Effector CD8-positive, alpha-beta T cell (primary cell): ENCODE measurements at places on chromosomes 12 and 14.
A peak's percentile ranks its signal among the peaks of the same experiment; 100 is the strongest.

GRCh38 chr12:46556819-46557524 is 184.4 kb upstream of the SLC38A2 start:
- no peak for DNase-seq

DNA sequence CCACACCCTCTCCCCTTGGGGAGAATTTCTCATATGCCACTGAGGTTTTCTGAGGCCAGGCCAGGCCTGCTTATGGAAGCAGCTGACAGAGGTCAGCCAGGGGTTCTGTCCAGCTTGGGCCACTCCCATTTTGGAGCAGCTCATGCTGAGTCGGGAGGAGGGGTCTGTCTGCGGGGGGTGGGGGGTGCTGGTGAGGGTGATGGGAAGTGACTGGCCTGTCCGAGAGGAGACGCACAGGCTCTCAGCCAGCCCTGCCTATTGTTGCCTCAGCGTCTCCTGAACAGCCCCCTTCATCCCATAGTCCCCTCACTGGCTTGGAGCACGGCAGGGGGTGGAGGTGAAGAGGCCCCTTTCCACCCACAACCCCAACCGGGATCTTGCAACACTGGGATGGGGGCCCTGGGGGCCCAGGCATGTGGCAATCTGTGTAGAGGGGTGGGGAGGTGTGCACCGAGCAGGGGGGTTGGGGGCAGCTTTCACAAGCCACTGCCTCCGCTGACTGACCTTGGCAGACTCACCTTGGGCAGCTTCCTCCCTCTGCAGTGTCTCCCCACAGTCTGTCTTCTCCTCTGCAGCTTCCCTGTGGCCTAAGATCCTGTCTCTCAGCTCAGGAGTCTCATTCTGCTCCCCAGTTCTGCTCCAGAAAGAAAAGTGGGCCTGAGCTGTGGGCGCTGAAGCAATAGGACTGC is 5.5 kb downstream of the CEBPE start:
- DNase-seq = no peak

- no peak for DNase-seq
Observed at GRCh38 chr14:33414041-33414440, 475.4 kb downstream of the NPAS3 start.

DNA sequence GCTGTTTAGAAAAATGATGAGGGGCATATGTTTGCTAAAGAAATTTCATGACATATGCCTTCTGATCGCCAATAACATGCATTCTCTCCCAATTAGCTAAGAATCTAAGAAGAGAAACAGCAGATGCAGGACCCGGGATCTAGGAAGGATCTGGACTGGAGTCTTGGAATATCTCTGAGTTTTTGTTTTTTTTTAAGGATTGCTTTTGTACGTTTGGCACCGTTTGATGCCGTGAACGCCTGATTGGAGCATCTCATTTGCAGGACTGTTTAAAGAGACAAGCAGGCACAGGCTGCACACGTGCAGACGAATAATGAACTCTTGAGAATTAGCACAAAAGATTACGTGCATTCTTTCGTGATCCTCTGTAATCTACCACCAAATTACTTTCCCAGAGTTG is 13.6 kb downstream of the EML1 start:
- no peak for DNase-seq

DNA sequence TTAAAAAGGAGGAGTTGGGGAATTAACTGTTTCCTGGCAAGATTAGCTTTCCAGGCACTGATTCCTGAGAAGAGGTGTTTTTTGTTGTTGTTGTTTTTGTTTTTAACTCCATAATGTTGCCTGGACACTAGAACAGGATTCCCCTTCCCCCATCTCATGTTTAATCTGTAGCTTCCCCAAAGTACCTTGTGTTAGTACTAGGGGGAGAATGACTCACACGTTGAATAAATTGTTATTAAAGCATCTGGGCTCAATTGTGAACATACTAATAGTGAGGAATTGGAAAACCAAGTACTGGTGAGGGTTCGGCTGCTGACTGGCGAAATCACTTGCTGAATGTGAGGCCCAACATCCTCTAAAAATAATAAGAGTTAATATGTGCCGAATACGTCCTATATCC is 1.3 kb upstream of the GNG2 start:
- no peak for DNase-seq

DNA sequence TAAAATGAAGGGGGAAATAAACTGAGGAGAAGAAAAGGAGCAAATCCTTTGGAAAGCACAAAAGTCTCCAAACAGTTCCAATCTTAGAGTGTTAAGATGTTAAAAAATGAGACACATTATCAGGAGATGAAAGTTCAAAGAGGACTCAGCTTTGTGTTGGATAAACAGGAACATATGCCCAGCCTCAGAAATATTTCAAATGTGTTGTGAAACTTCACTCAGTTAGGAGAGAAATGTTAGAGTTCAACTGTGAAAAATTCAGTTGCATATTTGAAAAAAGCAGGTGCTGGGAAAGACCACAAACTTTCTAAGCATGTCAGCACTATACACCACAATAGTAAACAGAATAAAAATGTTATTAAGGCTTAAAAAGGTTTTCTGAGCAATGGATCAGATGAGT is 136.8 kb upstream of the PRKD1 start:
- DNase-seq = no peak

GRCh38 chr14:103423050-103423461 is 37.8 kb downstream of the MARK3 start:
- no peak for DNase-seq

GRCh38 chr12:123867141-123867540 is 105.0 kb downstream of the DNAH10 start:
- no peak for DNase-seq

- DNase-seq = no peak
Observed at GRCh38 chr14:57089901-57090300, 178.8 kb downstream of the EXOC5 start.

DNA sequence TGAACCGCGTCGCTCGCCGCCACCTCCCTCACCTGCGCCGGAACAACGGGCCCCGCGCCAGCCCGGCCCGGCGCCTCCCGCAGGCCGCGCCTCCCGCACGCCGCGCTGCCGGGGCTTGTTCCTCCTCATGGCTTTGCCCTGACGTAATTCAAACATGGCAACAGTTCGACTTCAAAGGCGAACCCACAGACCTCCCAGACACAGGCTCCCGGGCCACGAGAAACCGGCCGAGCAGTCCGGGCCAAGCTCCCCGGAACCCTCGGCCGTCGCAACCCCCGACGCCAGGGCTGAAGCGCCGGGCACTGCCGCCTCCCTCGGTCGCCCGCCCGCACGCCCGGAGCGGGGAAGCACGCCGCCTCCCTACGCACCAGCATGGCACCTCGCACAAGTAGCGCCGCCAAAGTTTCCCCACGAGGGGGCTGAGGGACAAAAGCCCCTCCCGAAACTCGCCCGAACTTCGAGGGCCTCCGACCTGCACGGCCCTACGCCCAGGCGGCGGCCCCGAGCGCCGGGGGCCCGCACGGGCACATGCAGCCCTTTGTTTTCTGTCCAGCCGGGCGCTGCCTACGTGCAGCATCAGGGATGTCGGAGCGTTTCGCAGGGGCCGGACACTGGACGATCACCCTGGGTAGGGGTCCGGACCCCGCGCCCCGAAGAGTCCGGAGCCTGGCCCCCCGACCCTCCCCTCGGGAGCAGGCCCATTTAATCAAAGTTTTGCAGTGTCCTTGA is 1.7 kb downstream of the SINHCAF start:
- peak; percentile 69 for DNase-seq

GRCh38 chr14:31950764-31951637 is 126.1 kb upstream of the ARHGAP5 start:
- DNase-seq = no peak

GRCh38 chr12:81077686-81078441 is at the start of gene ACSS3:
Gene ACSS3 (plus strand): TSS chr12:81078079. CDS start chr12:81078121, 42 bp downstream.
- DNase-seq = no peak

DNA sequence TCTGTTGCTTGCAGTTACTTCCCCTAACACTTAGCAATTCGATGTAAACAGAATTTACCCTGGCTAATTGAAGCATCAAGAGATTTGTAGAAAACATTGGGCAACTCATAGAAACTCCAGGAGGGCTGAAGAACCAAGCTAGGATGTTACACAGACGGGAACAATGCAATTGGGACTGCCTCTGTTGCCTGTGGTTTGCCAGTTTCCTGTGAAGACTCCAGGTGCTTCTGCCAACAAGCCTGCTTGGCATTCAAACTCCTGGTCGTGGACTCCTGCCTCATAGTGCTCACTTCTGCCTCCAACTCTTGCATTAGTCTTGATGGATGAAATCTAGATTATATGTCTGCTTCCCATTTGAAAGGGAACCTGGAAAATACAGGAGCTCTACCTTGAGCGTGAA is 246.0 kb downstream of the BMP4 start:
- DNase-seq = no peak
